ENCODE measurements at places on chromosomes 3 and 15. TPM values are rescaled to one million over a fixed set of nuclear protein-coding genes. Genes with fewer than 3 reads are reported as not detected.

- H3K27me3 ChIP-seq, result no peaks in the 10 kb centered on the region
- no peak for DNase-seq
- no peak overlapping the region for H3K27ac ChIP-seq
- no peaks in the 10 kb centered on the region for H3K36me3 ChIP-seq
- H3K4me3 ChIP-seq, result no peak overlapping the region
Measured at GRCh38 chr3:35633332-35634124, 5.8 kb upstream of the ARPP21 start.

- no peaks in the 10 kb centered on the region for H3K27me3 ChIP-seq
- H3K4me3 ChIP-seq, result no peak overlapping the region
- peaks cover 28% of the 10 kb centered on the region for H3K36me3 ChIP-seq
- no peaks in the 10 kb centered on the region for H3K4me1 ChIP-seq
- DNase-seq, result no peak
Measured at GRCh38 chr15:50302581-50302980, 37.1 kb upstream of the HDC start.

- no peaks in the 10 kb centered on the region for H3K27me3 ChIP-seq
- no peak for DNase-seq
- no peaks in the 10 kb centered on the region for H3K4me1 ChIP-seq
- H3K4me3 ChIP-seq, result no peak overlapping the region
Measured at GRCh38 chr15:31554261-31554660, 227.6 kb downstream of the KLF13 start.

Gene EPHB3
- 1.2 TPM for total RNA-seq

Gene PARP3
- total RNA-seq, result 29.5 TPM

Gene KLF15
- total RNA-seq, result 74.0 TPM

DNA sequence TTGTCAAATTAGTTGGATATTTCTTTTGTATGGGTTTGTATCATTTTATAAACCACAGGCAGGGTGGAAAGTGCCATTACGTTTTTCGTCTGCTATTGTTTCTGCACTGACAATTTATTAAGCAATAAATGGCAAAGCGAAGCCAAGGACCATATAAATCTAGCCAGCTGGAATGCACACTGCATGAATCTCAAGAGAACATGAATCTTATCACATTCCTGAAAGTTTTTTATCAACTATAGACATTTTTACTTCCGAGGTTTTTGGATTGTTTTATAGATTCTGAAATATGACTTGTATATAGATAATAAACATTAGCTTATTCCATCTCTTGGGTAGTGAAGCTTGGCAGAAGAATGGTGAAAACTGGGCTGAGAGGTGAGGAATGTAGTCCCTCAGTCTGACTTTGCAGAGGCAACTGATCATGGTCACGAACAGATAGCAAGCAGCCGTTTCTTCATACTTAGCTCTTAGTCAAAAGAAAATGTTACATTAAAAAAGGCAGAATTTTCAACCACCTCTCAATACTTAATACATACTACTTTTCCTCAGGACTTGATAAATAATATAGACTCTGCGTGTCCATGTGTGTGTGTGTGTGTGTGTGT is 102.7 kb downstream of the OSBPL10 start:
- no peaks in the 10 kb centered on the region for H3K27me3 ChIP-seq
- H3K36me3 ChIP-seq, result no peaks in the 10 kb centered on the region
- H3K4me3 ChIP-seq, result no peak overlapping the region
- no peak overlapping the region for H3K27ac ChIP-seq
- DNase-seq, result no peak

DNA sequence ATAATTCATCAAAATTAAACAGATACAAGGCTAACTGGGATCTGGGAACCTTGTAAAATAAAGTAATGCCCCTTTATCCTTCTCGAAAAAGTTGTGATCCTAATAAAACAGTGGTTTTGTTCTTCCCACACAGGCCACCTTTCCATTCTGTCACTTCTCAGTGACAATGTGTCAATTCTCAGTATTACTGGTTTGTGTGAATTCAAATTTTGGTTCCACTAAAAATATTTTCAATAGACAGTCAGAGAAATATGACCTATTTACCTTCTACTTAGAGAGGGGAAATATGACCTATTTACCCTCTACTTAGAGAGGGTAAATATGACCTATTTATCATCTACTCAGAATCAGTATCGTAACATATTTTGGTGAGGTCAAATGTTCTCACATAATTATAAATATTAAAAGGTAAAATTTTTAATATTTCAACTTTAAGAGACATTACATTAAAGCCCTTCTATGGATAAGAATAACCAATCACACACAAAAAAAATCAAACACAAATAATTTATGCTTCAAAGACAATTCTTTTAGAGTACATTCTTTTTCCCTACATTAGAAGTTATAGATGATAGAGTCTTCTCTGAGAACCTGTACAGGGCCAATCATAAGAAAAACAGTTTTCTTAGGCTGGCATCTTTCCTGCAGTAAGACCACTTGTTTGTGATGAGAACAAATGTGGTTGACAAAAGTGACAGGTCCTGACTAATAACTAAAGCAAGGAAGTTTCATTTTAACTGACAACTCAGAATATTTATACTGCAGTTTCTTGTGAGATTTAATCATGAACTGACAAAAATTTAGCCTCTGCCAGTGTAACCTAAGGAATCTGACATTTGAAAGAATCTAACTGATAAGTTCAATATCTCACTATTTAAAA is 323.3 kb downstream of the DIPK2A start:
- H3K27ac ChIP-seq, result no peak overlapping the region
- no peaks in the 10 kb centered on the region for H3K4me1 ChIP-seq
- no peak for DNase-seq
- H3K4me3 ChIP-seq, result no peak overlapping the region

Gene BUB1B
- not detected for total RNA-seq

All from ascending aorta (tissue), 2 donors.